ENCODE measurements at places on chromosomes 11 and 22.

- DNase-seq, result peak; percentile 20
Measured at GRCh38 chr11:109033627-109034338, 368.9 kb downstream of the DDX10 start.

- no peak for DNase-seq
Measured at GRCh38 chr11:35914816-35915215, 29.0 kb upstream of the LDLRAD3 start.

DNA sequence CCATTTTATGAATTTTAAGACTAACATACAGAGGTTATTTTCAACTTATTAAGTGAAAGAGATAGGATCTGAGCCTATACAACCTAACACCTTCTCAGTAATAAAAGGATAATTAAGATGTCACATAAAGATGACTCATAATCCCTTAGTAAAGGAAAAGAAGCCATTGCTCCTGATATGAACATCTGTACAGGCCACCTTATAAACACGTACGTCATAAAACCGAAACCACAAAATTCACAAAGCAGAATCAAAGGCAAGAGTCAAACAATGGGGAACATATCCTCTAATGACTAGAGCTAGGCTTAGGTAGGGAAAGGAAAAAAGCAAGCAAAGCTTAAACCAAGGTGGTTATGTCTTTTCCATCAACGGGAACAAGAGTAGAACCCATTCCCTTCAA is 103.5 kb downstream of the KCNA4 start:
- DNase-seq, result no peak

DNA sequence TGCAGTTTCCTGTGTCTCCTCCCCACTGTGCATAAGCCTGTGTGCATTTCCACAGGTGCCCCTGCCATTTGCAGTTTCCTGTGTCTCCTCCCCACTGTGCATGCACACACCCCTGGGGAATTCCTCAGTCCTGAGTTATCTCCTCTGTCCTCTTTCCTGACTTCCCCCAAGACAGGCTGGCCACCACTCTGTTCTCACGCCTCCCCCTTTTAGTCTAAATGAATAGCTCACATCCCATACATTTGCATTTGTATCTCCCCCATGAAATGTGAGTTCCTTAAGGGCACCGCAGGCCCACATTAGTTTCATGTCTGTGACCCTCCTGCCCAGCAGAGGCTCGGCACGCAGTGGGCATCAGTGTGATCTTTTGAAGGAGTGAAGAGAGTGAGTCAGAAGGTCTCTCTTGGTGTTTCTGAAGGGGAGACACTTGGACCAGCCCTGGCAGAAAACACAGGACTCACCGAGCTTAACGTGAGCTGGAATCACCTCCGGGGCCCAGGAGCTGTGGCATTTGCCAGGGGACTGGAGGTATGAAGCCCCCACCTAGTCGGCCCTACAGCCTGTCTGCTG is 6.2 kb downstream of the LRRC74B start:
- no peak for DNase-seq

DNA sequence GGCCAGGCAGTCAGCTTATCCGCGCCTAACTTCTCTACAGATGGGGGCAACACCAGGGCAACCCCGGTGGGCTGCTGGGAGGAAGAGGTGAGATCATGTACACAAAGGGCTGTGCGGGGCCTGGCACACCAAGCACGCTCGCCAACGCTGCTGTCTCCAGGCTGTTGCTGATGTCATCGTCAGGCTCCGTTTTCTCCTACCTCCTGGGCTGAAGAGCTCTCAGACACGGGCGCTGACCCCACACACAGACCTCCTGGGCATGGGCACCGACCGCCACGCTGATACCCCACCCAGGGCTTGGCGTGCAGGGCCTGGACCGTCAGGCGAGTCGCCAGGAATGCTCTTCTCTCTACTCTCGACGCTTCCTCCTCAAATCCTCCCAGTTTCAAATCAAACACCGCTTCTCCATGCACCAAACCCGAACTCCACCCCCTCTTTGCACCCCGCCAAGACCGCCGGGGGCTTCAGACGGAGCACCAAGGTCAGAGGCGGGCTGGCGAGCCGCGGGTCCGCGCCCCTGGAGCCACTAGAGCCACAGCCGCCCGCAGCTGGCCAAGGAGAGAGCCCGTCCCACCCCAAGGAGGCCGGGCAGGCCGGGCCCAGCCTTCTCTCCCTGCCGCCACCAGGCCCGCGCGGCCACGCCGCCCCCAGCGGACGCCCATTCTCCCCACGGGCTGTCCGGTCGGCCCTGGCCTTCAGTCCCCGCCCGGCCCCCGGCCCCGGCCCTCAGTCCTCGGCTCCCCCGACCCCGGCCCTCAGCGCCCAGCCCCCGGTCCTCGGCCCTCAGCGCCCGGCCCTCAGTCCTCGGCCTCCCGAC is 772 bp downstream of the SBF1 start:
- DNase-seq, result peak; percentile 34

GRCh38 chr11:23206741-23207336 is 346.6 kb upstream of the CCDC179 start:
- no peak for DNase-seq

DNA sequence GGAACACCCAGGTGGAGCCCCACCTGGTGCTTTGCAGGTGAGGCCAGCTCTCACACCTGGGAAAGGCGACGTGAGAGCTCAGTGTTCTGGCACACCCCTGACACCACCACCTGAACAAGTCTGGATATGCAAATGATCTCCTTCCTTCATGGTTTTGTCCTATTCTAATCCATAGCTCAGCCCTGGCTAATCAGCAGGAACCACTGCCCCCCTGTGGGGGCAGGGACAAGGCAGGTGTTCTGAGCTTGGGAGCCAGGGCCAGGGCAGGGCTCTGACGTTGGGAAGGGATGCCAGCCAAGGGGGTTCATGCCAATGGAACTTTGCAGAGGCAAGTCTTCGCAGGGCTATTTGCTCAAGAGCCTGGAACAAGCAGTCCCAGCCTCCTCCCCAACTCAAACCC is 144.2 kb downstream of the TRIM29 start:
- DNase-seq, result no peak

DNA sequence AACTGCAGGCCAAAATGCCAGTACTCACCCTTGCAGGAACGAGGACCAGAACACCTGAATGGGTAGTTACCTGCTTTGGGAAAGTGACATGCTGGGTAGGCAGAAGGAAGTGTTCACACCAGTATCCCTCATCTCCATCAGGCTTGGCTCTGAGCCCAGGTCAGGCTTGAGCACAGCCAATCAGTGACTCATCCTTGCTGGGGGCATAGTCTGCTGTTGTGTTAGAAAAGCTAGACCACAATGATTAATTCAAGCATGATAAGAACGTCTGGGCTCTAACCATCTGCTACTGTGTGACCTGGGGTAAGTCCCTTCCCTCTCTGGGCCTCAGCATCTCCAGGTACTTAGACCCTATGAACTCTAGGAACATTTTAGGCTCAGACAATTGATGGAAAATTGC is 450.4 kb downstream of the MIAT start:
- no peak for DNase-seq

- no peak for DNase-seq
Measured at GRCh38 chr11:68734111-68734510, 17.2 kb downstream of the TESMIN start.

DNA sequence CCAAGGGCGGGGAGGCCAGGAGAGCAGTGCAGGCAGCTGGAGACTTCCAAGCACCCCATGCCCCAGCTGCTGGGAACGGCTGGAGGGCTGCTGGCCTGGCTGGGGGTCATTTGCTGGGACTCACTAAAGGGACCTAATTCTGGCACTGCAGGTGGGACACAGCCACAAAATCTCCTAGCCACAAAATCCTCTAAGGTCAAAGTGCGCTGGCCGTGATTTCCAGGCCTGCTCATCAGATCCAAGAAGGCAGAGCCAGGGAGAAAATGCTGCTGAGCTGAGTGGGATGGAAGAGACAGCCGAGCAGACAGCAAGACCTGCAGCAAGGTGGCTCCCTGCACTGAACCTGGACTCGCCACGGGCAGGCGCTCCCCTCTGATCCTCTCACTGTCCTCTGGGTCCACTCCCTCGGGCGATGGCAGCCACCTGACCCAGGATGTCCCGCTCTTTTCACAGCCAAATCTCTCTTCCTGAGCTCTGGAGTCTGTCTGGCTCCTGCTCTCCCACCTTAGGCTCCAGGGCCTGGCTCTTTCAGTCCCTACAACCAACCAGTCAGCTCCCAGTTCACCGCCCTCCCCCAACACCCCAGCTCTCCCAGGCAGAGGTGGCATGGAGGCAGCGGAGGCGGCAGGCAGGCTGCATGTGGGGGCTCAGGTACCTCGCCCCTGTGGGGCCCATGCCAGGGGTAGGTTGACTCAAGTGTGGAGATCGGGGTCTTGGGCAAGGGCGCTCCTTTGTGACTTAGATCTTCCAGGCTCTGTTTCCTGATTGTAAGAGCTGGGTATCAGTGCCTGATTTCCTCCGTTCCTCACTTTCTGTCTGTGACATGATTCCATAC is 14.5 kb downstream of the OVOL1 start:
- DNase-seq, result no peak

DNA sequence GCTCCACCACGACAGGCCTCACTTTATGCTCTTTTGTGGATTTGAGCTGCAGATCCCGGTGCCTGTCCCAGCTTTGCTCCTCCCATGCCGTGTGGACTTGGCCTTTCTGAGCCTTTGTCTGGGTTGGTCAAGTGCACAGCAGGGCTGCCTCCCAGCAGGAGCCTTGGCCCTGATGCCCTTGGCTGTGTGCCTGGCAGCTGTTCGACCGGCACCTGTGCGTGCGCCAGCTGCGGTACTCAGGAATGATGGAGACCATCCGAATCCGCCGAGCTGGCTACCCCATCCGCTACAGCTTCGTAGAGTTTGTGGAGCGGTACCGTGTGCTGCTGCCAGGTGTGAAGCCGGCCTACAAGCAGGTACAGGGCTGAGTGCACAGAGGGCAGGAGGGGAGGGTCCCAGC is 46.5 kb downstream of the MYO7A start:
- peak; percentile 72 for DNase-seq

- DNase-seq, result no peak
Measured at GRCh38 chr11:1937616-1938342, 9.4 kb upstream of the MRPL23 start.

- no peak for DNase-seq
Measured at GRCh38 chr11:69079661-69080256, 31.0 kb downstream of the TPCN2 start.

GRCh38 chr11:130725421-130726233 is 190.7 kb downstream of the SNX19 start:
- peak; percentile 52 for DNase-seq

- DNase-seq, result no peak
Measured at GRCh38 chr11:70063555-70063954, 14.6 kb upstream of the ANO1 start.

DNA sequence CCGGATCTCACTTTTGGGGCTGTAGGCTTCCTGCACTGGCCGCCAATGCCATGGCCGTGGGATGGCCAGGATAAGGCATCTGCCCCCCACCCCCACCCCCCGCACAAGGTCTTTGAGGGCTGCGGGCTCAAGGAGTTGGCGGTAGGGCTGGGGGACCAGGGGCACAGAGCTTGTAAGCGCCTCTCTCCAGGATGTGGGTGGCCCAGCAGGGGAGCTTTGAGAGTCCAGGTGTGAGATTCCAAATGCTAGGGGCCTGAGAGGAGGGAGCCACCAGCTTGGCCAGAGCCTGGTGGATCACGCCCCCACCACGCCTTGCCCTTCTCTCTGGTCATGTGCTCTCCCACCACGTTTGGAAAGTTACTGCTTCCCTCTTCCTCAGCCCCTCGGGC is 5.0 kb downstream of the CD81 start:
- DNase-seq, result no peak

- peak; percentile 43 for DNase-seq
Measured at GRCh38 chr11:36622431-36623136, 24.5 kb upstream of the RAG2 start.

- no peak for DNase-seq
Measured at GRCh38 chr22:48321986-48322545, 1505.6 kb downstream of the BRD1 start.

GRCh38 chr11:78943841-78944240 is 369.2 kb upstream of the NARS2 start:
- DNase-seq, result no peak

GRCh38 chr22:48636746-48637145 is 1190.9 kb downstream of the BRD1 start:
- peak; percentile 24 for DNase-seq

DNA sequence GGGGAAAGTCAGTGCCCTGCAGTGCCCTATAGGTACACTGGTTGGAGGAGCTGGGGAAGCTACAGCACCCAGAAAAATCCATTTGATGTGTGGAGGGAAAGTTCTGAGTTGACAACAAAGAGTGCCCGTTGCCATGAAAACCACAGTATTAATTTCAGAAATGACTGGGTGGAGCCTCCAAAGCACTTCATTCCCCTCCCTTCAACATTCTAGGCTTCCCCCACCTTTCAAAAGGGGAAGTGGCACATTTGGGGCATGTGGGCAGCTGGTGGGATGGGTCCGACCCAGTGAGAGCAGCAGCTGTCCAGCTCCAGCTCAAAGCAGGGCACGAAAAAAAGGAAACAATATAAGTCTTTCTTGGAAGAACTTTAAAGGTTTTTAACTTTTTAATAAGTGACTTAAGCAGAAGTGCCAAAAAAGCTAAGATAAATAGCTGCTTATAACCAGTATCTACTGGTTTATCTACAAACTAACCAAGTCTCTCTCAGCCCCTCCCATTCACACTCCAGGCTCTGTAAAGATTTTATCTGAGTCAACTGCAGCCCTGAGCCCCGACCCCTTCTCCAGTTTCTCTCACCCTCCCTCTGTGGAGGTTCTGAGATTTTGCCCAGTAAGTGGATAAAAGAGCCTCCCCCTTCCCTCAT is 9.0 kb upstream of the AHNAK start:
- DNase-seq, result peak; percentile 89

- DNase-seq, result peak; percentile 80
Measured at GRCh38 chr11:118956094-118956846, at the start of gene UPK2. TSS of gene UPK2 (plus strand) at chr11:118956298. CDS start at chr11:118956351, 53 bp downstream.

GRCh38 chr11:13119941-13120520 is 110.9 kb downstream of the RASSF10 start:
- no peak for DNase-seq

DNA sequence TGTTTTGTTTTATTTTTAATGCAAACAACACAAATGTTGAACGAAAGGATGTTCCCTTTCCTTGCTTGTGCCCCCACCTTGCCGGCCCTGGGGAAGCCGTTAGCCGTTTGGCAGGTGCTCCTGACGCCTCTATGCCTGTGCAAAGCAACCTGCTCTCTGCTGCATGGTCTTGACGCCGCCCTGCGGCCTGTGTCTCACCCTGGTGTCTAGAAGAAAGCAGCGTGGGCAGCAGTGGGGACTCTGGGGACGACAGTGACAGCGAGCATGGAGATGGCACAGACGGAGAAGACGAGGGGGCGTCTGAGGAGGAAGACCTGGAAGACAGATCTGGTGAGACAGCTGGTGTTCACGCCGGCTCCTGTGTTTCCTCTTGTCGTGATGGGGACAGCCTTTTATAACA is 5.5 kb downstream of the PHRF1 start:
- DNase-seq, result no peak

- DNase-seq, result no peak
Measured at GRCh38 chr11:84541731-84542340, 1085.3 kb downstream of the DLG2 start.

GRCh38 chr11:104999721-105000120 is 23.2 kb downstream of the CASP5 start:
- DNase-seq, result no peak

DNA sequence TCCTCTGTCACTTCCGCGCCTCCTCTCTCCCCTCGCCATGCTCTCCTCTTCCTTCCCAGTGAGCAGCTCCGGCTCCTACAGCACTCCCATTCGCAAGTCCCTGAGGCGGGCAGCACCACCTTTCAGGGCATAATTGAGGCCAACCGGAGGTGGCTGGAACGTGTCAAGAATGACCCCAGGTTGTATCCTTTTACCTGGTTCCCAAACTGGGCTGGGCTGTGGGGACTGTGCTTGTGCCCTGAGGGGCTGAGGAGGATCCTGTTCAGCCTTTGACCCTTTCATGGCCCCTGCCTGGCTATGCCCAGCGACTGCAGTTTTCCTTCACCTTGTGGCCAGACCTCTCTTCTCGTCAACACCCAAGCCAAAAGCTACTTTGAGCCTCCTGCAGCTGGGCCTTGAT is 84.1 kb downstream of the CEP164 start:
- no peak for DNase-seq

GRCh38 chr11:2212411-2213251 is 41.0 kb upstream of the TH start:
- no peak for DNase-seq

Measured in muscle of leg (tissue), 16 donors.